ENCODE measurements at places on chromosomes 12 and 14.

DNA sequence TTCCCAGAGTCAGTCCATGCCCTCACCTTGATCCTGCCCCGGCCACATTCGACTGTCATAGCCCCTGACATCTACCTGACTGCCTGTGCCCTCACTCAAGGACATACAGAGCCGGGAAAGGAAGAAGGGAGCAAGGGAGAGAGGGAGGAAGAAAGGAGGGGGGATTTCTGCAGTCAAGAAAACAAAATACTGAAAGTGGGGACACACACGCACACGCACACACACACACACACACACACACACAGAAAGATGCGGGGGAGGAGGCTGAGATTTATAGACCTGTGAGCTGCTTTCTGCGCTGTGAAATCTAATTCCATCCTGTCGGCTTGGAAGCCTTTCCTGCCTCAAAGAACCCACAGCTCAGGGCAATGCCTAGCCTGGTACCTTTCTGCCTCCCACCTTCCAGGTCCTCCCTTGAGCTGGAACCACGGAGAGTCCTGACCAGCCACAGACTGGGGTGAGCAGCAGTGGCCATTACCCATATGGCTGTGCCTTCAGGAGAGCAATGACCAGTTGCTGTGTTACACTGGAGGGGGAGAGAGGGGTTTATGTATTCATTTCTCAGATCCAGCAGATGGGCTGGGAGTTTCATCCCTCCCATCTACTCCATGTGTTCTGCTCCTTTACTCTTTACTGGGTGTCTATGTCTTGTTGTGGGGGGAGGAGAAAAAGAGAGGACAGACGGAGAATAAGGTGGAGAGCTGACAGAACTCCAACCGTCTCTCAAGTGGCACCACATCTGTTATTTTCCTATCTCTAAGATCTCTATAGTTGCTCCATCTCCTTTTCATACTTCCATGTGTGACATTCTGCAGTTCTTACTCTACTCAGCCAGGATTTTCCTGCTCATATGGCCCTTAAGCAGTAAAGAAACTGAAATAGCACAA lies 12.9 kb downstream of the C14orf93 start:
- DNase-seq: no peak

- DNase-seq: peak; percentile 34
These were observed 391.4 kb upstream of the SYT1 start for GRCh38 chr12:78473136-78473535.

- DNase-seq: peak; percentile 63
These were observed 1.5 kb downstream of the CALM1 start for GRCh38 chr14:90398315-90398839.

GRCh38 chr14:31712244-31713127 lies 151.3 kb downstream of the NUBPL start:
- DNase-seq: no peak

DNA sequence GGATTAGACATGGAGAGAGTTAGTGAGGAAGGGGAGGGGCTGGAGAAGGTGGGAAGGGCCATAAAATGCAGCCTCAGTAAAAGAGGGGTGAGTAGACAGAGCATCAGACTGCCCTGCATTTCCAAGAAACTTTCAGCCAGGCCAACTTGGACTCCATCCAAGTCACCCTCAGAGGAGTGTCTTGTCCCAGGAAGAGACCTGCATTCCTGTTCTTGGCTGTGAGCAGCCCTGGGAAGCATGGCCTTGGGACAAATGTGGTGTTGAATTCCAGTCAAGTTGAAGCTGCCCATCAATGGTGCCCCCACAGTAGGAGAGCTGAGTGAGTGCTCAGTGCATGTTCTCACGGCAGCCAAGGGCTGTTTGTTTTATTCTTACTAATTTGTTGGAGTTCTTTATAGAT lies 35.0 kb upstream of the TUNAR start:
- no peak for DNase-seq

- DNase-seq: no peak
These were observed 47.1 kb upstream of the ADAMTS20 start for GRCh38 chr12:43599066-43599465.

DNA sequence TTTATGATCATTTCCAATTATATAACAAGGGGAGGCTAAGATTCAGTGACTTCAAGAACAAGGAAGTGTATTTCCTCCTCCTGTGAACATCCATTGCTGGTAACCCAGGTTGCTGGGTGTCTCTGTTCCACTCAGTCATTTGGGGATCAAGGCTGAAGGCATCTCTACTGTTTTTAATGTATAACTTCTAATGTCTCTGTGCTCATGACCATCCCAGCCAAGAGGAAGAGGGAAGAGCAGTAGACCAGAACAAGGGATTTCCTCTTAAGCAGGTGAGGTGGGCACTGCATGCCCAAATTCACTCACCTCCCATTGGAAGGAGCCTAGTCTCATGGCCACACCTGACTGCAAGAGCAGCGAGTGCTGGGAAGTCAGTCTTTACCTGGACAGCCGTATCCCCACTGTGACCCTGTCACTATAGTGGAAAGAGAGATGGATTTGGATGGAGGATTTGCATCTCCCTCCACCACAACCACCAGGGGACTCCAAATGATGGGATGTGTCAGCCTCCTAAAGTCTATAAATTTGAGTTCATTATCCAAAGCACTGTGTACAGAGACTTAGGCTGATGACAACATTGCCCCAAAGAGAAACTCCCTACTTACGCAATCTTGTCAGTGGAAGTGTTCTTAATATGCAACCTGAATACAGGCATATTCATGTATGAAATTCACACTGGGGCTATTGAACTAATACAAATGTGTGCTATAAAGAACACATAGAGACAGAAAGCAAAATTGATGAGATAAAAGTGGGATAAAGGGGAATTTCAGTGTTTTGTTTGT lies 368.7 kb downstream of the TMEM132D start:
- DNase-seq: peak; percentile 61

DNA sequence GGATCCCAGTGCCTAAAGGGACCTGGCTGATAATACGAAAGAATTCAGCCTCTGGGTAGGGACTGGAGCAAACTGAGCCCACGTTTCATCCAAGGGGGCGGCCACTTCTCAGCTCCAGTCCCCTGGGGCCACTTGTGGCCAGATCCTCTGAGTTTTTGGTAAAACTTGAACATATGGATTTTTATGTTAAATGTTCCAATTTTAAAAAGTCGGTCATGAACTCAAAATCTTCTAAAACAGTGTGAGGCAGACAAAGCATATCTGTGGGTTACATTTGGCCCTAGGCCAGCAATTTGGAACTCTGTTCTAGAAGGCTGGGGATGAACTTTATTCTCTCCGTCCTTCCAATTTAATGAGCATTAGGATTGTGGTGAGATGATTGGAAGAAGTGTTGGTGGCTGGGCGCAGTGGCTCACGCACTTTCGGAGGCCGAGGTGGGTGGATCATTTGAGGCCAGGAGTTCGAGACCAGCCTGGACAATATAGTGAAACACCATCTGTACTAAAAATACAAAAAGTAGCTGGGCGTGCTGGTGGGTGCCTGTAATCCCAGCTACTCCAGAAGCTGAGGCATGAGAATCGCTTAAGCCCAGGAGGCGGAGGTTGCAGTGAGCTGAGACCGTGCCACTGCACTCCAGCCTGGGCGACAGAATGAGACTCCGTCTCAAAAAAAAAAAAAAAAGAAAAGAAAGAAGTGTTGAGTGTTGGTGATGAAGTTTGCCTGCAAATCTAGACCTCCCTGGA lies 3.0 kb upstream of the PPP1CC start:
- peak; percentile 39 for DNase-seq

DNA sequence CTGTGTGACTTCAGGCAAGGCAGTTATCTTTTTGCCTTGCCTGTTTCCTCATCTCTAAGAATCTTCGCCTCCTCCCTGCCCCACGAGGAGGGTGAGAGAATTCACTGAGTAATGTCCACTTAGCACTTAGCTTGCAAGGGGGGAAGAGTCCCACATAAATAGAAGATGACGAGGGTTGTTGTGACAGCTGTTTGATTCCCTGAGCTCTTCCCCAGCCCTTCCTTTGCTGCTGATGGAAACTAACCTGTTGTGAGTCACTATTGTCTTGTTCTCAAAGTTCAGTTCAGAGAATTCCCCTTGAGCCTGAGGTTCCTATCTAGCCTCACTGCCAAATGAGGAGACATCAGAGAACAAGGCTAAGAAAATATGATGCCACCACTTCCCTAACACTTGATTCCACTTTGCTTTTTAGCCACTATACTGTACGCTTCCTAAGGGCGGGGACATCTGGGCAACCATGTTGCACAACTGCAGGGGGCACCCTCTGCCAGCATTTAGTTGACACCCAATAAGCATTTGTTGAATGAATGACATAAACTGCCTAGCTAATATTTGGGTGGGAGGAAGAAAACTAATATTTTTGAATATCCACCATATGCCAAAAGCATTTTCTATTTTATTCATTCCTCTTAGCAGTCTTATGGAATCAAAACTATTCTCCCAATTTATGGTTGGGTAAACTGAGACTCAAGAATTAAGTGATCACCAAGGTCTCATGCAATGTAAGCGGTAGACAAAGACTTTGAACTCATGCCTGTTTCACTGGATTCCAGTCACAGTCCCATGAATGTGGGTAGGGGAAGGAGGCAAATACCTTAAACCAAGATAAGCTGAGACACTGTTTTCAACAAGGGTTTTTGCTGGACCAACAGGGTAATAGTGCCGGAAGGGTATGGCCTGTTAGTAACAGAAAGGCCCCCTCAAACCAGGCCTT lies 77.6 kb downstream of the ZFP36L1 start:
- DNase-seq: no peak

DNA sequence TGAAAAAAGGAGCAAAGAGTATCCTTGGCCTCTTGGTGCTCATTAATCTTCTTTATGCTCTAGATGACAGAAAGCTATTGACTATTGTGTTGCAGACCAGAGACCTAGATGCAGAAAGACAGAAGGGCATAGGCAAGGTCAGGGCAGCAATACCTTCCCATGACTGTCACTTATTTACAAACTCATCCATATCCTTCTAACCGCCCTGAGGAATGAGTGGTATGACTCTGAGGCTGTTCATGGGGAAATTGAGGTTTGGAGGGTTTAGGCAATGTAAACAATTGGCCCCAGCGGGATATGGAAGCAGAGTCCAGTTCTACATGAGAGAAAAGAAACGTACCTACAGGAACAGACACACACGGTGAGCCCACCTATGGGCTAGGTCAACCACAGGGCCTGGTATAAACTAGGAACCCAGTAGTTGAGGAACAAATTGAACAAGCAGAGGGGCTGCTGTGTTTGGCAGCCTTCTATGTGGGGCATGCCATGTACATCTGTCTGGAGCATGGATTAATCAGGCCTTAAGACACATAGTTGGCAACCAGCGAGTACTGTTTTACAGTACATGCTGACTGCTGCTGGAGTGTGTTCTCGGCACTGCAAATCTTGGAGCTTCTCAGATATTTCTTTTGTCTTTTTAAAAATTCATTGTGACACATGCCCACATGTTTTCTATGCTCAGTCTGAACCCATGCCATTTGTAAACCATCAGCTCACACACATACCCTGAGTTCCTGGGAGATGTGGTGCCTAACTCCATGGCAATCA lies 159.7 kb upstream of the NTF3 start:
- no peak for DNase-seq

- DNase-seq: peak; percentile 92
These were observed 110.9 kb upstream of the DNM1L start for GRCh38 chr12:32568228-32568627.

DNA sequence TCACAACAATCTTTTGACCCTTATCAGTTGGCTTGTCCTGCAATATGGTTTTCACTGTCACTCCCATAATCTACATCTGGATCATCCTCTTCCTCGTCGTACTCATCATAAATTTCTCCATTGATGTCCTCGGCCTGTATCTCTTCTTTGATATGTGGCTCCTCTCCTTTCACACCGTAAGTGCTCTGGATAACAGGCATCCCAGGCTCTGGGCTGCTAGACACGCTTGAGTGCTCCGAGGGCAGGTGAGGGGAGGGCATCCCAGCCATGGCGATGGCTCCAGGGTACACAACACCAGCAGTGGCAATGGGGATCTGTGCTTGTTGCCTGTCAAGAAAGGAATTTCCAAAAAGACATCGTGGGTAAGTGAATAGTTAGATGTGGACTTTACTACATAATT lies 415.3 kb downstream of the SOX5 start:
- DNase-seq: no peak

DNA sequence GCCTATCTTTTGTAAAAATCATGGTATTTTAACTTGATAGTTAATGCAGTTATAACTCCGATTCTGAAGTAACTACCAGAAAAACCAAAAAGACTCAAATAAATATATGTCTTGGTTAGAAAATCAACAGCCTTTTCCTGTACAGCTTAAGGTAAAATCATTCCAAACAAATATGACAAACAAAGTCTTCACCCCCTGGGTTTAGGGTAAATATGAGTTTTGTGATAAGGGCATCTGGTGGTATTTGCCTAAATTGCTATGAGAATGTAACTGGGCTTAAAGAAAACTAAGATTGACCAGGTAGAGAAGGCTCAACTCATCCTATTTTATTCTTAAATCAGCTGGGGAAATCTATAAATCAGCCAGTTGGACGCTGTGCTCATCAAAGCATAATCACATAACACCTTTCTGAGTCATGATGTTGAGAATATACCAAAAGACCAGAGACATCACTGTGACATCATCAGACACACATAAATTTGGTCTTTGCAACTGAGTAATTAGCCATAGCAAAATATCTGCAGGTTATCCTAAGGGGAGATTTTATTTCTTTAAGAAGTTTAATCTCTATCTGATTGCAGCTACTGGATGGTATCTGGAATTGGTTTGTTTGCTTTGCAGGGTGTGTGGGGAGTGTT lies 133.9 kb downstream of the STXBP6 start:
- DNase-seq: no peak

GRCh38 chr14:105437723-105438500 lies 18.3 kb downstream of the MTA1 start:
- DNase-seq: no peak

GRCh38 chr12:12987421-12987820 lies 12.6 kb downstream of the HEBP1 start:
- DNase-seq: no peak

DNA sequence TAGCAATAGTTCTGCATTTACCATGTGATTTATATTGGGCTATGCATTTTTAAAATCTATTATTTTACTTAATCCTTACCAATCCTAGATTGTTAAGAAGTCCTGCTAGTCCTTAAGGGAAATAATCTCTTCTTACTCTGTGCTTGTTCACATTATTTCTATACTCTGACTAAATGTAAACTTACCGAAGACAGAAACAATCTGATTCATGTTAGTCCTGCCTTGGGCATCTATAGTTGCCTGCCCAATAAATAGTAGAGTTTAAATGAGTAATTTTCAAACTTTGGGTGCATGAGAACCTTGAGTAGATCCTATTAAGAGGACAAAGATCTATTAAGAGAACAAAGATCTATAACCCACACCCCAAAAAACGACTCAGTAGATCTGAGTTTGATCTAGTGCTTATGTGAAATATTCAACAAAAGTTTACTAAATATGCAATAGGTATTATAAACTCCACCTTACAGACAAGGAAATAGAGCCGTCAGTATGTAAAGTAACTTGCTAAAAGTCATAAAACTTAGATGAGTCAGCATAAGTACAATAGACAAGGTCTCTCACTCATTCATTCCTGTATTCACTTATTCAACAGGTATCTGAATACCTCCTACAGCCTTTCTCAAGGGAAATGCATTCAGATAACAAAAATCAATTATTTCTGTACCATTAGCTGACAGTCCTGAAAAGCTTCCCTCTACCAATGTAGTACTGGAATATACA lies 127.6 kb downstream of the PAWR start:
- DNase-seq: no peak

All from adipocyte (in vitro differentiated cells).